SK-MEL-5 (cell line): ENCODE measurements at places on chromosomes 3 and 15. TPM values are rescaled to one million over a fixed set of nuclear protein-coding genes. Genes with fewer than 3 reads are reported as not detected.

DNA sequence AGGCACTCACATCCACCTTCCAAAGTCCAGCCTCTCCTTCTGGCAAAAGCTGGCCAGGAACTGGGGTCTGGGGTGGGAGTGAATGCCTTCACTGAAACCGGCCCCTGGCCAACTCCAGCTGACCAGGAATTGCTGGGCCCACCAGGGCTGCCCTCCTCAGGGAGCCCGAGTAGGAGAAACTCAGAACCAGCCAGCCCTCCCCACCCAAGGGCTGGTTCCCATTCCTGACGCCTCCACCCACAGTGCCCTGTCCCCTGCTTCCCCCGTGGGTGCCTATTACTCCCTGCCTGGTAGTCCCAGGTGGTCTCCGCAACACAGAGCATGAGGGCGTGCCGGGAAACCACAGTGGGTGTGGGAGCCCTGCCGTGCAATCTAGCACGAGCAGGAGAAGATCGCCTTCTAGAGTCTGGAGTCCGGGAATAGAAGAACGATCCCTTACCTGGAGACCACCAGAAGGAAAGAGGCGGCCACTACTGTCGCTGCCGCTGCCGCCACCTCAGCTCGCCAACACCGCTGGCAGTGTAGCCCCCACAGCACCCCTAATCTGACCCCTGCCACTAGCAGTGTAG lies 178.8 kb downstream of the POTEB3 start:
- no peak for DNase-seq

The SPRED1 gene
- total RNA-seq: 51.0 and 51.3 TPM in 2 replicates

DNA sequence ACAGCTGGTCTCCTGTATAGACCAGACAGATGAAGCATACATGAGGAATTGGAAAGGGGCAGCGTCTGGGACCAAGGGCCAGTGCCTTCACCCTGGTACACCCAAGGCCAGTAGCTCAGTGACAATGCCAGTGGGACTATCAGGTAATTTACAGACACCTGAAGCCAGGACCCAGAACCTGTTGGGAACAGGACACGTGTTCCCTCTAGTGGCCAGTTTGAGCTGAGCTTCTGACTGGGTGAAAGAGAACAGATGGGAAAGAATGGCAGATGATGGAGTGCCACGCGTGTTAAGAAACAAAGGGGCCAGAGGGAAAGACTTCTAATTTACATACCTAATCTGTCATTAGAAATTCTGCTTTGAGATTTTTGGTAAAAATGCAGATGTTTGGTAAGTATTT lies 5.1 kb upstream of the SLC25A38 start:
- peak; percentile 58 for DNase-seq

The IGSF11 gene
- total RNA-seq: 64.6 and 66.5 TPM in 2 replicates

The SHF gene
- 3.4 and 5.5 TPM in 2 replicates for total RNA-seq

The ARRDC4 gene
- 0.88 and 1.4 TPM in 2 replicates for total RNA-seq

GRCh38 chr15:51190424-51191068 lies 95.8 kb upstream of the TNFAIP8L3 start:
- no peak for DNase-seq

The DNAH12 gene
- not detected in 2 replicates for total RNA-seq

DNA sequence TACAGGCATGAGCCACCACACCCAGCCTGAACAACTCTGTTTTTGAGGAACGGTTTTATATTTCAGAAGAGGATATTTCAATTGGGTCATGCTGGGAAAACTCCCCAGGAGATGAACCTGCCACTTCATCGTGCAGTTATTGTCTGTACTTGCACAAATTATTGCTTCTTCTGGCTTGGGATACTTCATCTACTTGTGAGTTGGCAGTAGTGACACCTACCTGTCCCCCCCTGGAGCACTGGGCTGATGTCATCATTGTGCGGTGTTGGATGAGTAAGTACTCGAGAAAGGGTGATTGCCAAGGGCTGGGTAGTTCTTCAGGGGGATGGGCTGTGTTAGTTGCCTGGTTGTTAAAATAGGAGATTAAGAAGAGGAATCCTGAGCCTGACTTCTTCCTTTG lies 85.1 kb upstream of the SAMMSON start:
- DNase-seq: no peak

The ALCAM gene
- 24.2 and 24.8 TPM in 2 replicates for total RNA-seq

The NECTIN3 gene
- 25.5 and 41.3 TPM in 2 replicates for total RNA-seq

DNA sequence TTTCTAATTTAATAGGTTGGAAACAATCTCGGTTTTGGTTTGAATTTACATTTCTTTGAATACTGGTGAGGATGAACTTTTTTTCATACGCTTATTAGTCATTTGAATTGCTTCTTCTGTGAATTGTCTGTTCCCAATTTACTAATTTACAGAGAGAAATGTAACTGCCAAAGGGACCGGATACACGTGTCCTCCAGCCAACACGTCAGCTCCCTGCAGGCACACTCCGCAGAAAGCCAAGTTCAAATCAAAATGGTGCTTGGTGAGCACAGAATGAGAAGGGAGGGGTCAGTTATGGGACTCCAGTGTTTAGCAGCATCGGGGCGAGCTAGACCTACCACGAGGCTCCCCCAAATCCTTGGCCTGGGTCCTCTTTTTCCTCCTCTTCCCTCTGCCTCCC lies 10.8 kb upstream of the TSEN2 start:
- DNase-seq: no peak

DNA sequence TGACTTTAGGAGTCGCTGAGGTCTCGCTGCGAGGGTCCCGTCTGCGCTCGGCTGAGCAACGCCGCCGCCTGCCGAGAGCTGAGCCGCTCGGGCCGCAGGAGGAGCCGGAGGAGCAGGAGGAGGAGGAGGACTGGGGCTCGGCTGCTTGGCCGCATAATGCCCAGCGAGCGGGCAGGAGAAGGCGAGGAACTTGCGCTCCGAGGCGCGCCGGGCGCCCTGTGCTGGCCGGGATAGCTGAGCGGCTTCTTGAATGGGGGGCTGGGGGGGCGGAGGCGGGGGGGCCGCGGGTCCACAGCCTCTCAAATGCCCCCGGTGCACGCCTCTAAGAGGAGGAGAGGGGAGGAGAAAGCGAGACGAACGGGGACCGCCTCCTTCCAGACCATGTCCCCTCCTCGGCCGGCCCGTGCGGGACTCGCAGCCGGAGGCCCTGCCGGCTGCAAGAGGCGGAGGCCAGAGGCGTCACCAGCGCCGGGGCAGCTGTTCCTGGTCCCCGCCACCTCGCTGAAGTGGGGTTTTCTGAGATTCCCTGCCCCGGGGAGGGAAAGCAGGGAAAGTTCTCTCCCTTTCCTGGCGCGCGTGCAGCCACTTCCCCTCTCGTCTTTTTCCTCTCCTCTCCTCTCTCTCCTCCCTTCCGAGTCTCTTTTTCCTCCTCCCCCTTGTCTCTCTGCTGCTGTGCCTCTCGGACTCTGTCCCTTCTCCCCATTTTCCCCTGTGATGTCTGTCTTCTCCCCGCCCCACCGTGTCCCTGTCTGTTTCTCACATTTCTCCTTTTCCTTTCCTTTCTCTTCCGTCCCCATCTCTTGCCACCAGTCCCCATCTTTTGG lies at the start of gene ADAMTS9:
TSS of gene ADAMTS9 (minus strand) at position 220 of the 824 bp plus-strand sequence. CDS start 343 bp downstream, outside the sequence.
- no peak for DNase-seq

DNA sequence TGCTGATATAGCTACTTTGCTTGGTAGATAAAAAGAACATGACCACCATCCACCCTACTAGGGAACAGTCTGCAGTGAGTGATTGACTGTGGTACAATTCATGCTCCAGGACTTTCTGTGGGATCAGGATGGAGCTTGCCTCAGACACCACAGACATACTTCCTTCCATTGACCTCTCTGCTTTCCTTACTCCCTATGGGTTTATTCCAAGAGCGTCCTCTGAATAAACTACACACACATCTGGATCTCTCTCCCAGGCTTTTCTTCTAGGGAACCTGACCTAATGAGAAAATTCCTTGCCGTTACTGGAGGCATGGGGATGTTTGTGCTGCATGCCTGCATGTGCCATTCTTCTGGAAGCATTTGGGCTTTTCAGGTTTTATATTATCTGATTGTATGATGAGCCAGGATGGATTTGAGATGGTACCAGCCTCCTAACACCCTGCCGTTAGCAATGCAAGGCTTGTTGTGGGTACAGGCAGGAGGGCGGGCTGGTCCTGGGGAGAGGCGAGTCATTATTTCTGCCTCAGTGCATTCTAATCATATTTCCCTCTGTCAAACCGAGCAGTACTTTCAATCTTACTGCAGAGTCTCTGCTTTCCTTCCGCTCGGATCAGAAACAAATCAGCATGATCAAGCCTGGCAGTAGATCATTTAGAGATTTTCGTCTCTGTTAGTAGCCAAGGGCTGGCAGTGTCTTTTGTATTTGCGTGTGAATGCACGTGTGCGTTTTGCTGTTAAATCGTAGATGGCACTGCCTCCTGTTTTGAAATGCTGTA lies 279.2 kb downstream of the PDCD6IP start:
- no peak for DNase-seq

The BCHE gene
- 68.8 and 78.1 TPM in 2 replicates for total RNA-seq

GRCh38 chr3:35733341-35733740 lies 94.0 kb downstream of the ARPP21 start:
- no peak for DNase-seq

DNA sequence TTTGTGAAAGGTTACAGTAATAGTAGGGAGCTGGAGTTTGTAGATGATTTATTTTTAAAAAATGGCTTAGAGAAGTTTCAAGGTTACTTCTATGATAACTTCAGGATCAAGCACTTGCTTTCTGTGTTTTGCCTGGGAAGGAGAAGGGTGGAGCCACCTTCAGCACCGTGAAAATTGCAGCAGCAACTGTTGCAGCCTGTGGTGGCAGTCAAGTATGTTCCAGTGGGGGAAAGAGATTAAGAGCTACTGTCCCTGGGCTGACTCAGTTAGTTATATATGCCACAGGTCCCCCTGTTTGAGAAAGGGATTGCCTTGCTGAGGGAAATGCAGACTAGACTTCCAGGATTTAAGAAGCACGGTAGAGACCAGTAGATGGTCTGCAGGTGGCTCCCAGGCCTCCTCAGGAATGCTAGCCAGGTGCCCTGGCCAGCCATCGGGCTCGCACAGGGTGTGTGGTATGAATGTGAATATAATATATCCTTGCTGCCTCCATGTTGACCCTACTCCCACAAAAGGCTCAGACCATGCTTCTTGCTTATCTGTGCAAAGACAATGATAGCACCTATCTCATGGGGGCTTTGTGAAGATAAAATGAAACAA lies 389.5 kb downstream of the CACNA2D3 start:
- no peak for DNase-seq

The STAB1 gene
- not detected in 2 replicates for total RNA-seq

GRCh38 chr3:77142578-77142977 lies 102.7 kb downstream of the ROBO2 start:
- no peak for DNase-seq

The SH2D7 gene
- total RNA-seq: not detected in 2 replicates

- no peak for DNase-seq
Observed at GRCh38 chr15:49040151-49040550, 6.1 kb downstream of the SECISBP2L start.

GRCh38 chr3:15339001-15339400 lies 6.6 kb upstream of the SH3BP5 start:
- no peak for DNase-seq

DNA sequence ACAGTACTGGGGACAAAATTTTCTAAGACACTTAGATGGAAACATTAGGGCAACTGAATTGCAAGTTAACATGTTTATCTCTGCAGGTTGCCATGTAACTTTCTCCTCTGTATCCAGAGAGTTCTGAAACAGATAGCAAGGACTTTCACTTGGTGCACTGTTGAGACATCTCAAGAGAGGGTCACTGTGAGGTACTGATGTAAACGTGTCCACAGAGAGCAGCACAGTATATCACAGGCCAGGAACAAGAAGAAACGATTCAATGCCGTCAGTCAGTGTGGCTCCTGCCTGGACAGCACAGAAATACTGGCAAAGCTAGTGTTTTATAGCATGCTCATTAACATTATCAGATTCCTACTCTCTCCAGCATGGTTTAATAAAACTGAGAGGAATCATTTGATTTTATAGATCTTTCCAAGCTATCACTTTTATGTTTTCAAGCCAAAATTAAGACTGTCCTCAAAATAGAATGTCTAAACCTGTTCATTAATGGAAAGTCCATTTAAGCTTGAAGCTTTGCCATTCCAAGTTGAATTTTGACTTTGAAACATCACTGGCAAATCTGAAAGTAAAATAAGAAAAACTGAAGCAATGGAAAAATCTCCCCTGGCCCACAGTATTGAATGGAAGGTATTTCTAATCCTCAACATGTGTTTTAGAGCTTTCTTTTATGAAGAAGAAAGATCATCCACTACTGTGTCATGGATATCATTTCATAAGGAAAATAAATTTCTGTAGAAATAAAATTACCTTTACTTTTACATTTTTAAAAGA lies 102.7 kb downstream of the IMPG2 start:
- no peak for DNase-seq

The OTOL1 gene
- 0.16 and 0.32 TPM in 2 replicates for total RNA-seq

DNA sequence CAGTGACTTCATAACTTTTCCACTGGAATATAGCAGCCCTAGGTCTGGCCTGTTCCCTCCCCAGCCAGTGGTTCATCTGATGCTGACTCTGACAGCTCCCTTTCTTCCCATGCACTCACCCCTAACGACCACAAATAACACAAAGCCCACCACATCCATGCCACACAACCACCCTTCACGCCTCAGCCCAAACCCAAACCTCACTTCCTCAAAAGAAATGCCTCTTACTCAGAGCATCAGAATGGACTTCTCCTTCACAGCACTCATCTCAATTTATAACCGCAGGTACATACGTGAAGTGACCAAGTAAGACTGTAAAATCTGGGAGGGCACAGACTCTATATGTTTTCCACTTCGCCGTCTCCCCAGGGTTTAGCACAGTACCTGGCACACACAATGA lies 1.1 kb downstream of the RBSN start:
- DNase-seq: no peak

DNA sequence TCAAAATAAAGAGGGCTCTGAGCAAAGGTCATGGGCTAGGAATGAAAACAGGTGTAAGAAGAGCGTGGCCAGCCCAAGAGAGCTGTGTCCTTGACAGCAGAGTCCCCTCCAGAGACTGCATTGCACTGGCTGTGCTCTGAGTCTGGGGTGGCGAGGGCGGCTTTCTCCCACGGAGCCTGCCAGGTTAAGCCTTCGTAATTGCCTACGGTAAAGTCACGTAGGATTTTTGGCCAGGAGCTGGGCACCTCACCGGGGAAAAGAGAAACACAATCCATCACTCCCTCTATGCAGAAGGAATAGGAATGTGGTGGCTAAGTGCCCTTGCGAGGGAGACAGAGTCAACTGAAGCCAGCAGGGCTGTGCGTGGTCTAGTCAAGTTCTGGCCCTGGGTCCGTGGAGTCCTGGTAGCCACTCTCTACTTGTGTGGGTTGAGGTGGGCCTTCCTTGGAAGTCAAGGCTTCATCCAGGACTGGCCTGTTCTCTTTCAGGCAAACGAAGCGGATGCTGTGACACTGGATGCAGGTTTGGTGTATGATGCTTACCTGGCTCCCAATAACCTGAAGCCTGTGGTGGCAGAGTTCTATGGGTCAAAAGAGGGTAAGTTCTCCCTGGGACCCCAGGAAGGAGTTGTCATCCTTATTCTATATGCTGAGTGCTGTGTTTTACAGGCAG lies 7.0 kb downstream of the TF start:
- DNase-seq: no peak

DNA sequence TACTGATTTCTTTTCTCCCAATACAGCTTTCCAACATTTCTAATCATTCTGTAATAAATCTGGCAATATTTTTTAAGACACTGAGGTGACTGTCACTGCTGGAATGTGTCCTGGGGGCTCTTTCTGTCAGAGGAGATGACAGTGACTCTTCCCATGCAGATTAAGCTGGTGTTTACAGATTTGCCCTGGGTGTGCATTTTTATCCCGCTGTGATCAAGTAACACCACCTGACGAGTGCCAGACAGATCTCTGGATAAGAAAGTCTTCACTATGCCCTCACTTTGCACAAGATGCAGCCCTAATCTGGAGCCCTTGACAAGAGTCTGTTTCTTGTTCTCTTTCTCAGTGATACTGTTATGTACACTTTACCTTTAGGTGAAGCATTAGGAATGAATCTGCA lies 477.7 kb downstream of the ZIC1 start:
- no peak for DNase-seq

GRCh38 chr15:56342653-56343052 lies 22.6 kb upstream of the TEX9 start:
- peak; percentile 16 for DNase-seq

The ACOX2 gene
- 3.0 and 5.6 TPM in 2 replicates for total RNA-seq
